WTC11 (cell line): ENCODE measurements at places on chromosomes 12 and 14.

DNA sequence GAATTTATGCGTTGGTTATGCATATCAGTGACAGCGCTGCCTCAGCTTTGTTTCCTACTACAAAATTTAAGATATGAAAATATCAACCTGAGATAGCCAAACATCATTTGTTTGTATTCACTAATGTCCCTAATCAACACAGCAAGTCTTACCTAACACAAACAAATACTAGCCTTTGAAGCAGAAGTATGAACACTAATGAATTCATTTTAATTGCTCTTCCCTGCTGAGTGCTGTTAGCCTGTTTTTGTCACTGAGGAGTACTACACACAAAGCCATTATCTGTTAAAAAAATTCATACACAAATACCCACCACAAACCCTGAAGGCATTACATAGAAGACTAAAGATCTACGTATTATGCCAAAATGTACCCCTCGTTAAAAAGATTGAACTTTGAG, 150.8 kb downstream of the HELB start:
- DNase-seq = no peak

GRCh38 chr12:62839869-62840660, 94.9 kb downstream of the PPM1H start:
- DNase-seq = no peak

GRCh38 chr12:65565601-65566560, 258.4 kb upstream of the HMGA2 start:
- no peak for DNase-seq

GRCh38 chr12:23813206-23813605, 136.3 kb downstream of the SOX5 start:
- no peak for DNase-seq

GRCh38 chr14:36976571-36977023, 195.8 kb downstream of the SLC25A21 start:
- DNase-seq = no peak
